ENCODE measurements at places on chromosomes 13 and 19. TPM values are rescaled to one million over a fixed set of nuclear protein-coding genes. Genes with fewer than 3 reads are reported as not detected.

The POU2F2 gene
- 68.5 TPM for total RNA-seq

The GSX1 gene
- not detected for total RNA-seq

The CYP4F2 gene
- not detected for total RNA-seq

The ZNF154 gene
- 7.2 TPM for total RNA-seq

The ZNF442 gene
- total RNA-seq = 3.8 TPM

The ZNF226 gene
- 55.6 TPM for total RNA-seq

The CGB8 gene
- not detected for total RNA-seq

The TMEM161A gene
- total RNA-seq = 22.5 TPM

The SLC6A16 gene
- 5.1 TPM for total RNA-seq

The C13orf46 gene
- total RNA-seq = 13.9 TPM

The ZNF85 gene
- total RNA-seq = 6.5 TPM

The DCT gene
- 0.35 TPM for total RNA-seq

The ATP4A gene
- total RNA-seq = not detected

The ZNF541 gene
- total RNA-seq = 0.79 TPM

The NUCB1 gene
- total RNA-seq = 132 TPM
